ENCODE measurements at places on chromosomes 2 and 18.
A peak's percentile ranks its signal among the peaks of the same experiment; 100 is the strongest.

DNA sequence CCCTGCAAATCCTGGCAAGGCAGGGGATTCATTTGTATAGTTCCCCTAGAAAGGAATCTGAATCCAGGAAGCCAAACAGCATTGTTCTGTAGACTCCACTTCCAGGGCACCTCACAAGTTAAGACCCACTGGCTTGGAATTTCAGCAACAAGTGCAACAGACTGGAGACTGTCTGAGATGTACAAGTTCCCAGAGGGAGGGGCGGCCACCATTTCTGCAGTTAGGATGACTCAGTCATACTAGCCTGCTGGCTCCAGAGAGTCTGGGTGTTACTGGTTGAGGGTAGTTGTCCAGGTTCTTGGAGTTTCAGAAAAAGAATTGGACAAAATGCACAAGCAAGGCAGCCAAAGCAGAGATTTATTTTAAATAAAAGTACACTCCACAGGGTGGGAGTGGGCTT is 384.2 kb downstream of the DSC3 start:
- no peak for DNase-seq

GRCh38 chr2:215631696-215632095 is 195.8 kb upstream of the FN1 start:
- no peak for DNase-seq

DNA sequence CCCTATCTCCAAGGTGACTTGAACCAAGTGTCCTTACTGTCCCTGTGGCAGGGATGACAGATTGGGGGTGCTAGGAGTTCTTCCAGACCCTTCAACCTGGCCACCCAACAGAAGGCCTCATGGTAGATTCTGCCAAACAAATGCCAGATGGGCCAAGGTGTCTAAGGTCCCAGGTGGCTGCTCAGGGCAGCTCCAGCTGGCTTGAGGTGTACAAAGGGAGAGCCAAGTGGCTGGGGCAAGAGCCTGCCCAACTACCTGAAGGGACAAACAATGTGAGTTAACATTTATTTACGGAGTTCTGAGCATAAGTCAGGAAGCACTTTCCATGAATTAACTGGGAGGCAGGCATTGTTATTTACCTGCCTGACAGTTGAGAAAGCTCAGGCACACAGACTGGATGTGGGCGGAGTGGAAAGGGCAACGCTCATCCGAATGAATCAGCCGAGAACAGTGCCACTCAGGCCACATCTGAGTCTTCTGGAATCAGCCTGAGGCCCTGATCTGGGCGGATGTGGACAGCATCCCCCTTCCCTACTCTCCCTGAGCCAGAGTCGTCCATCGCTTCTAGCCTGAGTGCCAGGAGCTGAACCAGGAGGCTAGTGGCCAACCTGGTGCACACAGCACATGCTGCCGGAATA is 4.4 kb upstream of the KCNIP3 start:
- no peak for DNase-seq

- DNase-seq = peak; percentile 69
Observed at GRCh38 chr2:206442833-206443734, at the start of gene ADAM23. Gene ADAM23, plus strand, starts transcription at chr2:206443532. Its CDS starts 335 bp downstream, at chr2:206443867.

DNA sequence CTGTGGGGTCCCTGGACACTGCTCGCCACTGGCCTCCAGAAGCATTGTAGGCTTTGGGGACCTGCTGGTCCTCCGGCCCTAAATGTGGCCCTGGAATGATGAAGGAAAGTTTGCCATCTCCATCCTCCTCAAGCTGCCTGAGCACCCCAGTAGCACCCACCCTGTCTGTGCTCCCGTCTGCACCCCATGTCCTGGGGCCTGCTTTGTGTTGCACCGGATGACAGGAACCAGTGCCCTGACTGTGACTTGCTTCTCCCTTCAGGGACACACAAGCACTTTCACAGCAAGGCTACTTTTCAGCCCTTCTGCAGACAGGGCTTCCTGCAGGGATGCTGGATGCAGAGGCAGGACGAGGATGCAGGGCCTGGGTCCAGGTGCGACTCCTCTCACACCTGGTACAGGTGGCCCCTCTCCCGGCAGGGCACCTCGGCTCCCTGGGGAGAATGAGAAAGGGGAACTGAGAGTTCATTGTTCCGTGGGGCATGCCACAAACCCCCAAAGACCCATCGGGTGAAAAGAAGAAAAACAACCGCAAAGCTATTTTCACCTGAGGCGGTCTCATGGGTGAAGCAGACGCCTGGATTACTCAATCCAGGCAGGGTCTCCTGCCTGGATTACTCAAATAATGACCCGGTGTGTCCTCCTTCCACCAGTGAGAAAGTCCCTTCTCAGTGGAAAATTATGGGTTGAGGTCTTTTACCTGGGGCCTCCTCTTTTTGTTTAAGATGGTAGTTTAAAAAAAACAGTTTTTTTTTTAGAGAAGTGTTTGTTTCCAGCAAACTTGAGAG is 74.9 kb downstream of the LONRF2 start:
- DNase-seq = no peak

DNA sequence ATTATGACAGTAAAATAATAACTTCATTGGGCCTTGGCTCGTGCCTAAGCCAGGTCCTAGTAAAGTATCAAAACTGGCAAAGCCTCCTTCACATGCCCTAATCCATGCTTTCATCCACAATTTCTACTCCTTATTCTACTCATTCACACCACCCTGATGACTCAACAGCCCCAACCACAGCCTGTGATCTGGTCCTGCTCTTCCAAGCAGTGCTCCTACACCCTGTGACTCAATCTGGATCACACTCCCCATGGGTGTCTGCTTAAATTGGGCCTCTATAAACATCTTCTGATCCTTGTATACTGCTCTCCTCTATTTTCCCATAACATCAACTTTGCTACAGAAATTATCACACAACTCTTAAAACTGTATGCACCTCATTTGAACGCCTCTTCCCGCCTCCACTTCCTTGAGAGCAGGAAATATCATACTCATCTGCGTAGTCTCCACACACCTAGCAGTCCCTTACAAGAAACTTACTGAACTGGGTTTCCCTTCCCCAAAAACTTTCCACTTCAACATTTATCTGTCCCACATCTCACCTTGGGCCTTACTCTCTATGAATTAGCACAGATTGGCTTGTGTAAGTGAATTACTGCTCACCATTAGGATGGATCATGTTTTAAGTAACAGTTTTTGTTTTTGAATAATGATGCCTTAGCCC is 15.9 kb downstream of the GTF3C3 start:
- DNase-seq = peak; percentile 15

GRCh38 chr2:107525406-107525805 is 301.3 kb upstream of the RGPD4 start:
- no peak for DNase-seq

- no peak for DNase-seq
Observed at GRCh38 chr2:30368258-30368657, 78.8 kb upstream of the LCLAT1 start.

- DNase-seq = no peak
Observed at GRCh38 chr2:181128199-181128598, 147.8 kb downstream of the UBE2E3 start.

GRCh38 chr18:31248783-31249521 is 69.0 kb upstream of the DSG1 start:
- no peak for DNase-seq
